ENCODE measurements at places on chromosomes 4 and X.

DNA sequence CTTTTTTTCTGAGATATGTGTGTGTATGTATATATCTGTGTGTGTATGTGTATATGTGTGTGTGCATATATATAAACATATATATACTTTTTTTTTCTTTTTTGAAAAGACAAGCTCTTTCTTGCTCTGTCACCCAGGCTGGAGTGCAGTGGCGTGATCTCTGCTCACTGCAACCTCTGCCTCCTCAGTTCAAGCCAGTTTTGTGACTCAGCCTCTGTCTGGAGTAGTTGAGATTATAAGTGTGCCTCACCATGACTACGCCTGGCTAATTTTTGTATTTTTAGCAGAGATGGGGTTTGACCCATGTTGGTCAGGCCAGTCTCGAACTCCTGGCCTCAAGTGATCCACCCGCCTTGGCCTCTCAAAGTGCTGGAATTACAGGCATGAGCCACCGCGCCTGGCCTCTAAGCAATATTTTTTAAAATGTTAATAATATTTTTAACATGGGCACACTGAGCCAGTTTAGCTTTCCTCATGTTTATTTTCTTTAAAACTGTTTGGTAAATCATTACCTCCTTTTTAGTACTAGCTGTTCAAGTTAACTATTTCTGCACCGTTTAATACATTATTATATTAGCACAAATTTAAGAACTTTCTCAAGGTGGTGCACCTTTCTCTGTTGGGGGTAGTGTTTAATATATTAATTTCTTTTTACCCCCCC is 33.3 kb downstream of the BBS12 start:
- DNase-seq, result peak; percentile 50

GRCh38 chr4:2281575-2282343 is 19.9 kb upstream of the MXD4 start:
- peak; percentile 93 for DNase-seq

DNA sequence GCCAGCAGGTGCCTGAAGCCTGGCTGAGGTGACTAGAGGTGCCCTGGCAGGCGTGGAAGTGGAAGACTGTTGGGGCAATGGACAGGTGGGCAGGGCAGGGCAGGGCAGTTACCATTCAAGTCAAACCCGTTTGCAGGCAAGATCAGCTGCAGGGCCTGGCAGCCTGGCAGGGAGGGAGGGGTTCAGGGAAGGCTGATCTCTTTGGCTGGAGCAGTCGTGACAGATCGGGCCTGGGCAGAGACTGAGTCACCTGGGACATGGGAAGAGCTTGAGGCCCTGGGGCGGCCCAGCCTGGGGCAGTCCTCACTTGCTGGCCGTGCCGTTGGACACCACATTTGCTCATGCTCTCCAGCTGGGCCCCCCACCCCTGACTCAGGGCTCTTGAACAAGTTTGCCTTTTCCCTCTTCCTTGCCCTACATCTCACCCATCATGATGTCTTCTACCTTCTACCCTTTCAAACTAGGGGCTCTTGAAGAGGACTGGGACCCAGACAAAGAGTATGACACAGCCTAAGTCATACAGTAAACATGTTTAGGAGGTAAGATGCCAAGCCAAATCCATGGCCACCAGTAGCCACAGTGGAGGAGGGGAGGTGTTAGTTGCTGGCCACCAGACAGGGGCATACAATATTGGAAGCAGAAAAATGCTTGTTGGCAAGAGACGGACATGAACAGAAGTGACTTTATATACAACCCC is 2.0 kb upstream of the ZNF185 start:
- no peak for DNase-seq

DNA sequence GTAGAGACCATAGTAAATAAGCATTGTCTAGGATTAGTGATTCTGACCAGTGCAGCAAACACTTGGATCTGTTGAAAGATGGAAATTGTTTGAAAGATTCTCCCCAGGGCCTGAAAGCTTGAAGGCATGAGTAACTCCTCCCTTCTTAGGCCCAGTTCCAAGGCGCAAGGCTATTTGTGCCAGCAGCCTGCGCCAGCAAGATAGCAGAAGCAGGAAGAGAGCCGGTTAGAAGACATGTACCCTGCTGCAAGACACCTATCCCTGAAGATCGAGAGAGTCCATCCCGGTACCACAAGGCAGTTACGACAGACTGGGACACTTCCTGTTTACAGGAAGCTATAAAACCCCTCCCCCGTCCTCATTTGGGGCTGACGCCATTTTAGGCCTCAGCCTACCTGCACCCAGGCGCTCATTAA is 72.4 kb upstream of the JADE1 start:
- no peak for DNase-seq

GRCh38 chrX:373641-374471 is 12.9 kb downstream of the PPP2R3B start:
- DNase-seq, result peak; percentile 80

DNA sequence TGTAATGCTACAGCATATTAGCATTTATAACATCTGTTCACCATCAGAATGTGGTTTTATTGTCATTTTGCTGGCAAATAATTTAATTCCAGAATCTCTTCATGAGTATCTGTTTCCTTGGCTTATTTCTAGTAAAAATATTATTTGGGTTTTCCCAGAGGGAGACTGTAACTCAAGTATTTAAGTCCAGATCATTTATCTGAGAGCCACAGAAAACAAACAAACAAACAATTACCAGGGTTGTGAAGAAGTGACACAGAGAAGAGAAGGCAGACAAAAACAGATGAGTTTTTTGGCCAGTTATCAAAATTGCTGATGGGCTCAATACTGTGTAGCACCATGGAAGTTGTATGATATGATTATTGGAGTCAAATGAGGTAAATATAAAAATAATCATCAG is 515.1 kb downstream of the TECRL start:
- DNase-seq, result no peak
